Left ventricle myocardium superior (tissue), 1 donor: ENCODE measurements at places on chromosomes 4 and X. TPM values are rescaled to one million over a fixed set of nuclear protein-coding genes. Genes with fewer than 3 reads are reported as not detected.

DNA sequence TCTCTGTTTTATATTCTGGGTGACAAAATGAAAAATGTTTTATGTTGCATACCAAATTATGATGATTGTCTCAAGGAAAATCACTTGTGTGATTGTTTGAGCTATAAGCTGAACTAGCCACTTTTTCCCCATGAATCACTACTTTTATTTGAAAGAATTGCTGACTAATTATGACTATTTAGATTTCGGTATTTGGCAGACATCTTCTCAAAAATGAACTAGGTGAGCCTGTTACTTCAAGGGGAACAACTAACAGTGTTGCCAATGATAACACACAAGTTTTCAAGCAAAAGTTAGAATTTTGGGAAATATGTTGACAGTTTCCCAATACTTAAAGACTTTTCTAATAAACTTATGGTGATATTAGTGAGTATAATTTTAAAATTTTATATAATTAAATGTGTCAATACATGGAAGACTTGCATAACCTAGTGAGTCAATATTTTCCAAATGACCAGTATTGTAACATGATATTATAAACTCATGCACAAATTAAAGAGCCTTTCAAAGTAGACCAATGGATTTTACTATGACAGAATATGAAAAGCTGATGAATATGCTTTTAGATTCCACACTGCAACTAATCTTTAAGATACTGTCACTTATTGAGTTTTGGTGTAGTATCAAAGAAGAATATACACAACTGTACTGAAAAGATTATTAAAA, 187.7 kb upstream of the GATB start:
- DNase-seq: no peak

DNA sequence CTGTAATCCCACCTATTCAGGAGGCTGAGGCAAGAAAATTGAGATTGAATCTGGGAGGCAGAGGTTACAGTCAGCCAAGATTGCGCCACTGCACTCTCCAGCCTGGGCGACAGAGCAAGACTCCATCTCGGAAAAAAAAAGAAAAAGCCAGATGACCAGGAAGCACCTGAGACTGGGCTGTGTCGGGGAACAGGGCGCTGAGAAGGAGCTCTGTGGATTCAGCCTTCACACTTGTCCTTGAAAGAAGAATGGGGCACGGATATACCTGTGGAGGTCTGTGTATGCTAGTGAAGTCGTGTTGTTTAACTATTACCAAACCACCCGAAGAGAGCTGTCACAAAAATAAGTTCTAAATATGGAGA, 39.3 kb upstream of the TADA2B start:
- no peak for DNase-seq

DNA sequence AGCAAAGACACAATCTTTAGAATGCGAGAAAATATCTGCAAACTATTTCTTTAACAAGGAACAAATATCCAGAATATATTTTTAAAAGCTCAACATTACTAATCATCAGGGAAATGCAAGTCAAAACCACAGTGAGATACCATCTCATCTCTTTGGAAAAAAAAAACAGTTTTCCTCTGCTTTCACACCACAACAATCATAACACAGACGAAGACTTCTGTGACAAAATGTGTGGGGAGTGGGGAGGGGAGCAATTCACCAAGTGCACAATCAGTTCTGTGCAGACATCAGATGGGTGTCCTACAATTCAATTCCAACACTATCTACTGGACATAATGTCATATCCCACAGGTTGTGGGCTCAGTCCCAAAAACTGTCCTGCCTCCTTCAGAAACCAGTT, 293.2 kb upstream of the SLC7A11 start:
- no peak for DNase-seq

DNA sequence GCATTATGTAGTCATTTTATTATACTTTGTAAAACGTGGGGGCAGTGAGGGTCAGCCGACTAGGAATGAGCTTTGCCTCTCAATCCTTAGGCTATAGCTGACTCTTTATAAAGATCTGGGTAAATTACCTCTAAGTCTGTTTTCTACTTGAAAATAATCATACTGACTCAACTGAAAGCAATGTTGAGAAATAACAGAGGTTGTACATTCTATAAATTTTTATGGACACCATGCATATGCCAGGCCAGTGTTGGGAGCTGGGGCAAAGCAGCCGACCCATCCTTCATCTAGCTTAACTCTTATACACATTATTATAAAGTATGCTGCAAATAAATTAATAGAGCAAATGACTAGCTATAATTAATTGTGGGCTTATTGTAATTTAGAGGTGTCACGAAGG, 2.2 kb upstream of the DCUN1D4 start:
- no peak for DNase-seq

DNA sequence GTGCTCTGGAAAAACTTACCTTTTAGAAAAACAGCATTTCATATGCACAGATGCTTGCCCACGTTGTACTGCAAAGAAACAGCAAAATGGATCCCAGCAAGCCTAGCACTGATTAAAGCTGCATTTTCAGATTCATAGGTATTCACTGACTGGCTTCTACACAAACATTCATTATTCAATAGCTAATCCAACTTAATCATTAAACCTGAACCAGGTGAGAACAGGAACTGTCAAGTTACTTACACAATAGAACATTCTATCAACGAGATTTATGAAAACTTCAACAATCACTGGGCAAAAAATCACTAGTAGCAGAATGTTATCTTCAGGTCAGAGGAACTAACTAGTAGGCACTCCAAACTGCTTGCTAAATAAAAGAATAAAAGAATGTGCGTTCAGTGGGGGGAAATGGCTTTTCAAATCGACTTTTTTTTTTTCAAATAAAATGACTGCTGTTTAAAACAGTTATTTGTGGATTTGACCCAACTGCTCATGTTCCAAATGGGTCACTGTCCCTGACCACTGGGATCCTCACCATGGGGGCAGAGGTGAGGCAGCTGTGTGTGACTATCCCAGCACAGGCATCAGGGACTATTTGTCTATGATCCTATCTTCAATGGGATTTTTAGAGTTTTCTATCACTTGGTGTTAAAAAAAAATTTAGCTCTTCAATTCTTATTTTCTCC, 42.3 kb downstream of the STX18 start:
- no peak for DNase-seq

DNA sequence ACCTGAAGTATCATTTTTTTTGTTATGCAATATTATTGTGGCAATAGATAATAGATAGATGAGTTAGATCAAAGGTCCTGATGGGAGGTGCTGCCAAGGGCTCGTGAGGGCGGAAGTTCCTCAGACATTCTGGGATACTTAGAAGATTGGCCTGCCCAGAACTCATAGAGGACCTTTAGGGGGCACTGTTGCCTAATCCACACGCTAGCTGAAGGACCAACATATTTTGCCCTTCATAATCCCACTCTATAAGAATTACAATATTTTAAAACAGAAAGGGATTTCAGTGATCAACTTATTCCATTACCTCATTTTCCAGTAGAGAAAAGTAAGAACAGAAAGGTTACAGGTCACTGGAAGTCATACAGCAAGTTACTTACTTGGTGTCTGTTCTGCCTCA, 22.9 kb upstream of the COX7B2 start:
- DNase-seq: peak; percentile 26

MAGEA10 gene
- not detected for total RNA-seq
